ENCODE measurements at places on chromosomes 12 and 14.
A peak's percentile ranks its signal among the peaks of the same experiment; 100 is the strongest.

- peak; percentile 60 for DNase-seq
Measured at GRCh38 chr12:48817873-48818830, at the start of gene CACNB3. Gene CACNB3 (plus strand): TSS chr12:48818496. CDS start chr12:48818930, 434 bp downstream.

DNA sequence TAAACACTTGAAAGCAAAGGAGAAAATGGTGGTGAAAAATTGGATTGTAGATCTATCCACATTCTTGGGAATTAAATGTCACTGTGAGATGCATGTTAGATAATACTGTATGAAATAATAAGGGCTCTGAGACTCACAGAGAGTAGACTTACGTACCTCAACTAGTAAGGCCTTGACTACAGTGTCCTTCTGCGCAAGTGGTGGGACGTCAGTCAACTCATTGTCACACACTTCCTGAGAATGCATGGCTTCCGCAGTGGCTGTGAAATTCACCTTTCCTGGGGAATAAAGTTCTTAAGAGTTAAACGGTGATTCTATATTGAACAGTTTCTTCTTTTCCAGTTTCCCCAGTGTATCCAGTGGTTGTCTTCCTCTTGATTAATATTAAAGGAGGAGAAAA is 32.6 kb upstream of the PZP start:
- no peak for DNase-seq

GRCh38 chr12:81896771-81897170 is 137.6 kb upstream of the PPFIA2 start:
- no peak for DNase-seq

DNA sequence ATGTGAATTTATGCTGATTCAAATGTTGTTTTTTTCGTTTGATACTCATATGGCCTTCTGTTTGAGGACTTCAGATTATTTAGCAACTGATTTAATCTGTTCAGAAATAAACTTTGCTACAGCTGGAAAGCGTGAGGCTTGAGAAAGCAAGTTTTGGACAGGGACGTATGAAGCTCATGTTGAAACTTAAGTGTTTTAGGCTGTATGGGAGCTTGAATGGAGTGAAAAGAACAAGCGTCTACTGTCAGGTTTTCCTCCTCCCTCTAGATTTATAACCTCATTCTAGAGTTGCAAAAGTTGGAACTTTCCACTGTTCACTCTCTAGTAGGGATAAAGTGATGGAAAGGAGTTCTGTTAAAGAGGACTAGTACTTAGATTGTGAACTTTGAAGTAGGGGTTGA is 1.0 kb downstream of the PRPF39 start:
- DNase-seq, result no peak

- DNase-seq, result no peak
Measured at GRCh38 chr14:59337141-59337611, 128.0 kb downstream of the GPR135 start.

GRCh38 chr14:51398898-51399297 is 158.9 kb downstream of the TMX1 start:
- no peak for DNase-seq

GRCh38 chr14:102917056-102917385 is 5.4 kb upstream of the AMN start:
- DNase-seq, result no peak

DNA sequence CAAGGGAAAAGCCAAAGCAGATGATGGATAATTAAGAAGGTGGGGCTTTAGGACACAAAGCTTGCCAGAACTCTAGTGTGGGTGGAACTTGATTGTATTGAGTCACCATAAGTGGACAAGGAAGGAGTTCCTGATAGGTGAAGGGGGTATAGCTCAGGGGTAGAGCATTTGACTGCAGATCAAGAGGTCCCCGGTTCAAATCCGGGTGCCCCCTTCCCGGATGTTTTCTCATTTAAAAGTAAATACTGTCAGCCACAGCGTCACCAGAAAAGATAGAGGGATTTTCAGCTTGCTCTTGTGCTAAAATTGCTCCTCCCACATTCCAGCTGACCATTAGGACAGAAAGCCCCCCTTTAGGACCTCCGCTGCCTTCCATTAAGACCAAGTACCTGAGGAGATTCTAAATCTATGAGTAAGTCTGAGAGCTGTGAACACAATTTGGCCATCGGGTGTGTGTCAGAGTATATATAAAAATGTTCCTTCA is 36.6 kb downstream of the DCAF4 start:
- DNase-seq, result no peak

DNA sequence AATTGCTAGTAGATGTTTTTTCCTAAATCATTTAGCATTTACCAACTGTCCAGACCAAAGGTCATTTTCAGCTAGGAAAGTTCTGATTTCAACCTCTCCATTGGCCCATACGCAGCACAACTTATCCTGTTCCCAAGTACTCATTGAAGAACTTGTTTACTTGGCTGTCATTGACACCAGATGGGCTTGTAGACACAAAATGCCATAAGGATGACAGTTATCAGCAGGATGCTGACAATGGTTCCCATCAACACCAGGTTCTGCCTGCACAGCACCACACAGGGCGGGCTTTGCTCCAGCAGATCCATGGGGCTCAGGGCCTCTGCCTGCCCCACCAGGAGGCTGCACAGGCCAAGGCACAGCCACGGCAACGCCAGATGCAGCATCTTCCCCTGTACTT is 36.5 kb upstream of the TMPRSS12 start:
- DNase-seq, result no peak

GRCh38 chr12:12954356-12954755 is 2.4 kb upstream of the GPRC5D start:
- DNase-seq, result no peak

DNA sequence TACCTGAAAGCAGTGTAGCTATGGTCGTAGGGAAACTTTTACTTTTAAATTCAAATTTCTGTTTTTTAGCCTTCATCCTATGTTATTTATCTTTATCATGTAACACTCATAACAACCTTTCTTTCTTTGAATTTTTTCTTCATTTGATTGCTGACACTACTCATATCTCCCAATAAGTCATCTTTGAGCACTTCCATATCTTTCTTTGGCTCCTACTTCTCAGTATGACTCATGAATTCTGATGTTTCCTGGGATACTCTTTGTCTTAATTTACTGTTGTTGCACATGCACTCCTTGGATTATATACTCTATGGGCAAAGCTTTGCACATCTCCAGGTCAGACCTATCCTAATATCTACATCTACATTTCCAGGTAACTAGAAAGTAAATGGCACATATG is 18.1 kb upstream of the IAPP start:
- no peak for DNase-seq

- DNase-seq, result no peak
Measured at GRCh38 chr12:7835116-7835515, 37.6 kb downstream of the SLC2A14 start.

GRCh38 chr12:7404275-7404674 is 39.7 kb downstream of the CD163L1 start:
- no peak for DNase-seq

DNA sequence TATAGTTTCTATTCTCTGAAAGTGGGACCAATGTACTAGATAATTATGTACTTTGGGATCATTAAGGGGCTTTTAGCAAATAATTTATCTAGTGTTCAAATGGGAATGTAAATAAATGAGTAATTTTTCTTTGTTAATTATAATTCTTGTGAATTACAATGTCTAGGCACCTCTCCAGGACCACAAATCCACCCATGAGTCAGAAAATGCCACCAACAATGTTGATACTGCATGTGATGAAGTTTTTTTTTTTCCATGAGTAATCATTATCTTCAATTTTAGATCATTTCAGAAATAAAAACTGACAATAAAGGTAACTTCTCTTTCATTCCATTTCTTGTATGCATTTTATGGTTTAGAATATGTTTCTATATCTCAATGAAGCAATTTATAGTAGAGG is 470.3 kb downstream of the VRK1 start:
- no peak for DNase-seq

DNA sequence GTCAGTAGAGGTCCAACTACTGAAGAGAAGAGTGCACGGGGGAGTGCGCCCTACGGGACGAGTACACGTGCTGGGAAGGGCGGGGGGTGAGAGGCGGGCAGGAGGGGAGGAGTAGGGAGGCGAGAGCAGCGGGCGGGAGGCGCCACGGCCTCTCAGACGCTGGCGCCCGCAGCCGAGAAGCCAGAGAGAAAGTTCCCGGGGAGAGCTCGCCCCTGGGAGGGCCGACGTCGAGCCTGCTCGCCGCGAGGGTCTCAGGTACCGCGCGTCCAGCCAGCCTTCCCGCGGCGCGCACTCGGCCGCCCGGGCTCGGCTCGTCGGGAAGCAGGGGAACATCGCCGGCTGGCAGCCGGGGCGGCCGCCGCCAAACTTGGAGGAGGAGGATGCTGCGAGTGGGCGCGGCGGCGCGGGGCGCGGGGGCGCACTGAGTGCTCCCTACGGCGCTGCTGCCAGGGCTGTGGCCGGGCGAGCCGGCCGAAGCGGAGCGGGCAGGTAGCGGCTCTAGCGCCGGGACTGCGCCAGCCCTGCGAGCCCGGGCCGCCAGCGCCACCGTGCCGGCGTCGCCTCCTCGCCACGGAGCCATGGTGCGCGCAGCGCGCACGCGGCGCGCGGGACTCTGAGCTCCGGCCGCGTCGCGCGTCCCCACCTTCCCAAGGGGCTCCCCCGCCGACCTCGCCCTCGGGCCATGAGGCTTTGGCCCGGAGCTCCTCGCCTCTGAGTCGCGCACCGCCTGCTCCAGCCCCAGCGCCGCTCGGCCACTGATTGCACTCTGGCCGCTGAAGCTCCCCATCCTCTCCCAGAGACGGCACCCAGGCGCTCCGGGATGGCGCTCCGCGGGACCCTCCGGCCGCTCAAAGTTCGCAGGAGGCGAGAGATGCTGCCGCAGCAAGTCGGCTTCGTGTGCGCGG is at the start of gene SLC24A4:
TSS of gene SLC24A4 (plus strand) at position 155 of the 905 bp plus-strand sequence. CDS start at position 821, 666 bp downstream.
- DNase-seq, result no peak

- no peak for DNase-seq
Measured at GRCh38 chr12:82690006-82690405, 3.3 kb downstream of the TMTC2 start.

GRCh38 chr12:97169889-97170567 is 263.0 kb downstream of the NEDD1 start:
- DNase-seq, result no peak

- no peak for DNase-seq
Measured at GRCh38 chr12:1917172-1918070, 1.0 kb downstream of the CACNA2D4 start.

GRCh38 chr14:62084020-62084419 is 321.8 kb downstream of the SNAPC1 start:
- DNase-seq, result no peak

GRCh38 chr12:49220972-49221371 is 32.1 kb upstream of the TUBA1A start:
- no peak for DNase-seq

- DNase-seq, result no peak
Measured at GRCh38 chr14:53927171-53927570, 29.5 kb downstream of the BMP4 start.

GRCh38 chr12:132317233-132317938 is 12.0 kb downstream of the GALNT9 start:
- DNase-seq, result no peak

Data from activated gamma-delta T cell treated with anti-CD3 and anti-CD28 coated beads, Interleukin-2, amount 50 U/mL, for 16 hours (primary cell).